Activated T-cell treated with anti-CD3 and anti-CD28 coated beads, Interleukin-2, amount 50 U/mL, for 72 hours (primary cell): ENCODE measurements at places on chromosomes 2 and 18. TPM values are rescaled to one million over a fixed set of nuclear protein-coding genes. Genes with fewer than 3 reads are reported as not detected.

- DNase-seq: no peak
Observed at GRCh38 chr2:143847257-143847656, 672.7 kb downstream of the ZEB2 start.

GRCh38 chr2:164625378-164625971 is 4.2 kb upstream of the GRB14 start:
- DNase-seq: no peak

DNA sequence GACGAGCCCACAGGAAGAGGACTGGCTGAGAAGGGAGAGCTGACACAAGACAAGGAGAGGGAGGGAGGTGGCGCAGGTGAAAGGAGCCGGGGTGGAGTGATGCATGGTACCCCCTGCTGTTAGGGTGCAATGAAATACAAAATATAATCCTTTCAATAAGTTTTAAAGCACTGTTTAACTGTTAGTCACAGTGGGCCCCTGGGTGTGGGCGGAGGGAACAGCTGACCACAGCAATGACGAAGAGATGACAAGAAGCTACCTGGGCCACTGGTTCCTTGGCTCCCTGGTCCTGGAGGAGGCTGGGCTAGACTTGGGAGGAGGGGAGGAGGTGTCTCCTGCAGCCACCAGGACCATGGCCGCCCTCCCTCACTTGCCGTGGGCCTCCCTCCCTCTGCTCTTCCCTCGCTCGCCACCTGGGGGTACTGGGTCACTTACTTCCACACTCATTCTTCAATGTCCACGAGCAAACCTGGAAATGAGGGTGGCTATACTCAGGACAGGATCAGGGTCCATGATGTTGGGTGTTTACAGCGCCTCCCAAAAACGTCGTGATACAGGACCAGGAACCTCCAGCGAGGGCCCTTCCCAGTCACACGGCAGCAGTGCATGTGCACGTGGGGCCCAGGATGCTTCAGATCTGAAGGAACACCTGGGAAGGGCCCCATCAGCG is 196.1 kb downstream of the ANKRD30B start:
- DNase-seq: no peak

The CSRNP3 gene
- total RNA-seq: not detected

The SPP2 gene
- total RNA-seq: not detected

DNA sequence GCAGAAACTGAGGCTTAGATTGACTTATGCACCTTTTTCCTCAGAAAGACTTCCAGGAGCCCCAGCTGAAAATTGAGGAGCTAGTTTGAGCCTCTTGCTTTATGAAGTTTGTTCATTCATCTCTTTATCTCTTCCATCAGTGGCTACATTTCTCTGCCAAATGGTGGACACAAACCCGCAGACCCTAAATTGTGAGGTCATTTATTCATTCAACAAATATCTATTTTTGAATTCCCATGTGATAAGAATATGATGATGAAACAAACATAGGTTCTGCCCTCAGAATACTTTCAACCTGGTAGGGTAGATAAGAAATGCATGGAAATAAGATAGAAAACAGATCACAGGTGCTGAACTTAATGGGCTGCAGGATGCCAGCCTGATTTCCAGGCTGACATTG is 309.4 kb downstream of the TNS1 start:
- DNase-seq: no peak

The CCDC102B gene
- total RNA-seq: 4.3 TPM

DNA sequence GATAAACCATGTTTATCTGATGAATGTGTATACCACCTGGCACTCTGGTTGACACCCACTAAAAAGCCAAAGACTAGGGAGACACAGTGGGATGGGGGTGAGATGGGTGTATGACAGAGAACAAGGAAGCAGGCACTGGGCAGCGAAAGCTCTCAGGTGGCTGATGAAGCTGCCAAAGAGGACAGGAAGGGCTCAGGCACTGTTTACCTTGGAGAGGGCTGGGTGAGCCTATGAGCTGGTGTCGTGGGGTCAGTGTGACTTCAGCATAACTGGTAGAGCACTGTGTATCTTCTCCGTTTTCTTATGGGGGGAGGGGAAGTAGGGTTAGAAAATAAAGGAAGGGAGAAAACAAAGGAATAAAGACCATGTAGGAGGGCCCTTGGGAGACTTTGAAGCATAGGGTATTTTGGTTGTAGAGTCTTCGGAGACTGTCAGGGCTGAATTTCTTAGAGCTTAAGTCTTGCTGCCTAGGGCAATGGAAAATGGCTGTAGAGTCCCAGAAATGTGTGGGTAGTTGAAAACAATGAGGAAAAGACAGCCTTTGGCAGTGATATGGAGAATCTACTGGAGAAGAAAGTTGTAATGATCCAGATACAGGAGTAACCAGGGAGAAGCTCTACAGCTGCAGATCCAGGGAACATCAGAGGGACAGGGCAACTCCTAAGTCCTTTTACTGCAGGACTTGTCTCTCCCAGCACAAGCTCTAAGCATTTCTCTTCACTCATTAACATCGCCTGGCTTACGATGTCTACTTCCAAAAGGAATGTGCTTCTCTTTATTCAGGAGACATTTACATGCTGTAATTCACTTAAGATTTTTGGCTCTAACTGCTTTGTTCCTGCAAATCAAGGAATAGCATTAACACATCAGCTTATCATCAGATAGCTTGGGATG is 120.0 kb downstream of the AQP4 start:
- no peak for DNase-seq

GRCh38 chr2:160062292-160063005 is at the start of gene PLA2R1:
Gene PLA2R1, minus strand, starts transcription at chr2:160062615. Its CDS starts 212 bp downstream, at chr2:160062403.
- DNase-seq: peak; percentile 16

GRCh38 chr18:73043211-73043610 is 175.4 kb upstream of the NETO1 start:
- DNase-seq: no peak

- no peak for DNase-seq
Observed at GRCh38 chr2:9658972-9659371, 28.2 kb upstream of the YWHAQ start.

GRCh38 chr2:151481744-151482143 is 72.0 kb downstream of the RIF1 start:
- peak; percentile 47 for DNase-seq

DNA sequence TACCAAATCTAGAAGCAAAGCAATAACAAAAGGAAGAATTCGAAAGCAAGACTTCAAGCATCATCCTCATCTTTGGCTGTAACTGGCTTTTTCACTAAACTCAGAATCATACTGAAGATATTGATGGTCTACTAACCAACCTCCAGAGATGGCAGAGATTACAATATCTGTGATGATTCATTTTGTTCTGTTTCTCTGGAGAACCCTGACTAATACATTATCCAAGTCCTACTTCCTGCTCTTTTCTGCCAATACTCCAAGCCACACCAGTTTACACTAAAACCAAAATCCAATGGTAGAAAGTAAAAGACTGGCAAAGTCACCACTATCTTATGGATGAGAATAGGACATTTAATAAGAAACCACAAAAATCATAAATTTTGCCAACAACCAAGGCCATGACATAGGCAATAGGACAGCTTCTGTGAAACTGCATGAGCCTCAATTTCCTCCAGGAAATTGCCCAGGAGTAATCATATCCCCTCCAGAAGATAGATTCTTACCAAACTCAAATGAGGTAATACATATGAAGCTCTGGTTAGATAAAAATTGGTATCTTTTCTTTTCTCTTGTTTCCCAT is 159.8 kb downstream of the METTL4 start:
- no peak for DNase-seq

DNA sequence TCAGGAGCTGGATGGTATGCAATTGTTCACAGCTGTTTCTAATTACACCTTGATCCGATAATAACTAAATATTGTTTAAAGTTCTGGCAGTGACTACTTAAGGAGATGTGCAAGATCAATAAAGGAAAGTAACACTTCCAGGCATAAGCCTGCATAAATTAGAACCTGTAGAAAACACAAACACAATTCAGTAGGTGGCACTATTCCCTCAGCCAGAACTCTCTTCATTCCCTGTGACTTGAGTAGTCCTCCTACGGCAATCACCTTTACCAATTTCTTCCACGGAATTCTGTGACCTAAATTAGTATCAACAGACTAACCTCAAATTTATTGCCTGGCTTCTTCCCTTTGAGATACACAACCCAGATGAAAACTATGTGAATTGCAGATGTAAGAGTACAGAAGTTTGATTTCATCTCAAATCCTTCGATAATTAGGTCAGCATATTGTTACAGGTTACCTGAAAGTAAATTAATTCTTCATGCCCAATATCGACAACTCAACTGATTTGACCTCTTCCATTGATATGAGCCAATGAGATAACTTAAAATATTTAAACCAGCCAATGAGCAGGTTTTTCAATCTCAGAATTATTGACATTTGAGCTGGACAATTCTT is 137.8 kb downstream of the PID1 start:
- no peak for DNase-seq

DNA sequence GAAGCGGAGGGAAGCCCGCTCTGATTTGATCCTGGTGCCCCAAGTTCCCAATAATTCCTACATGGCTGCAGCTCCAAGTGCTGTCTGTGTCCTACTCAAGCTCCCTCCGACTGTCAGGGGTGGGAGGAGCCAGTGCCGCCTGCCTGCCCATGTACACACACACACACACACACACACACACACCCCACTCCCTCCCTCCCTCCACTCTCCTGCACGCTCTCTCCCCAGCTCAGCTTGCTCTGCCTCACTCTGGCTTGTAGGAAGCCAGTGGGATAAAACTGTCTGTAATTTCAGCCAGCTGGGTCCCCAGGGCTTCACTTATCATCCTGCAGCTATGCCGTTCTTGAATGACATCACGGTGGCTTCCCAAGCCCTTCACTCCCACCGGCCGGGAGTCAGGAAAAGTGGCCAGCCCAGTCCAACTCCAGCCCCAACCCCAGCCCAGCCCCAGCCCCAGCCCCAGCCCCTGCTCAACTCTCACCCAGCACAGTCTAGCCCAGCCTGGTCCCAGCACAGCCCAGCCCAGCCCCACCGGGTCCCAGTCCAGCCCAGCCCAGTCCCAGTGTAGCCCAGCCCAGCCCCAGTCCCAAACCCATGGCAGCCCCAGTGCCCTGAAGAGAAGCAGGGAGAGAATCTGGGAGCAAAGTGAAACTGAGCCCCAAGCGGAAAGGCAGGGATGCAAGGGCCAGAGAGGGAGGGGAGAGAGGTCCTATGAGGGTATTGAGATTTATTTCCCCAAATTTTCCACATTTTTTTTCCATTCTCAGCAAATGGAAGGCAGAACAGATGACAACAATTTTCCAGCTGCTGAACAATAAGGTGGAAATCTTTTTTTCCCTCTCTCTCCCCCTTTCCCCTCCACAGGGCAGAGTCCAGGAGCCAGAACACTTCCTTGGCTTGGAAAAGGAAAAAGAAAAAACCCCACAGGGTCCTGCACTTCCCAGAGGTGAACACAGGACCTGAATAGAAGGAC is 144.0 kb downstream of the TNS1 start:
- DNase-seq: no peak

The MAB21L4 gene
- not detected for total RNA-seq

DNA sequence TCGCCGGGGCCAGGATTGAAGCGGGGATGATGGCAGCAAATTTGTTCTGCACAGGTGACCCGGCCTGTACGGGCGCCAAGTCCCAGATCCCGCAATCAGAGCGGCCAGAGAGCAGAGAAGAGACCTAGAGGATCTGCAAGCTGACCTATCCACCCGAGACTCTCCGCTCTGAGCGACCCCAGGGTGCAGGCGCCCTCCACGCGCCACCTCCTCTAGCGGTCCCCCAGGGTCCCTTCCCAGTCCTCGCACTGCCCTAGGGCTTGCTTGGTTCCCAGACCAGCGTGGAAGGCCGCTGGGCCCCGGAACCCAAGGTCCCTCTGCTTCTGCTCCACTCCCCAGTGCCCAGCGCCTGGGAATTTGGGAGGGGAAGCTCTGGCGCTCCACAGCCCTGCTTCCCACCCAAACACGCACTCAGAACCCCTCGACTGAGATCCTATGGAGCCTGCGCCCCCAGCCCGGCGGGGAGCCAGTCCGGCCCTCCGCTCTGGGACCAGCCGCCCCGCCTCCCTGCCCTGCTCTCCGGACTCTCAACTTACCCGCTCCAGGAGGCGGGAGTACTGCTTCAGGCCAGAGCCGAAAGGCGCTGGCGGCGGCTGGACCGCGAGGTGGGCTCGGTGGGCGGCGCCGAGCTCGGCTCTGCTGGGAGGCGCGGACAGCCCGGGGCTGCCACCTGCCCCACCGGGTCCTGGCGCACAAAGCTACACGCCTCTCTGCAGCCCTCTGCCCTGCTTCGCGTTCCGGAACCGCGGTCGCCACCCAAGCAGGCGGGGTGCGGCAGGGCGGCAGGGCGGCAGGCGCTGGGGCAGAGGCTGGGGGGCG is 3.0 kb upstream of the SIX3 start:
- DNase-seq: no peak

The RGPD4 gene
- total RNA-seq: not detected

GRCh38 chr18:36582988-36583745 is 245.6 kb downstream of the TPGS2 start:
- no peak for DNase-seq

- DNase-seq: no peak
Observed at GRCh38 chr2:99156891-99157290, 2.1 kb downstream of the LIPT1 start.

- no peak for DNase-seq
Observed at GRCh38 chr2:196719110-196719872, 79.8 kb downstream of the CCDC150 start.

The TMEM182 gene
- 10.0 TPM for total RNA-seq

- no peak for DNase-seq
Observed at GRCh38 chr2:15594291-15595256, 2.9 kb downstream of the DDX1 start.

GRCh38 chr2:158174495-158174894 is 72.8 kb downstream of the UPP2 start:
- no peak for DNase-seq

DNA sequence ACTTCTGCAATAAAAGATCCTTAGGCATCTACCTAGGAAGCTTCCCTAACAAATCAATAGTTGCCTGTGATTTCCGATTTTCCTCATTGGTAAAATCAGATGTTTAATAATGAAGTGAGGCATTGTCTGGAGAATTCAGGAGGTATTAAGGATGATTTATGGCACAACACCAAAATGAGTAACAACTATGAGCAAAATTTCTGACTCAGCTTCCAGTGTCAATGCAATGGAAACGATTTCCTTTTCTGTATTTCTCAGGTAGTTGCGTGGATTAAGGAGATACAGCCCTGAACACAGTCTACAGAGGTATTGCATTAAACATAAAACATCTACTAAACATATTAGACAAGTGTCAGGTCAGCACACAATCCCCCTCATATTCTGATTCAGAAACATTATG is 99.5 kb downstream of the EPB41L3 start:
- no peak for DNase-seq

DNA sequence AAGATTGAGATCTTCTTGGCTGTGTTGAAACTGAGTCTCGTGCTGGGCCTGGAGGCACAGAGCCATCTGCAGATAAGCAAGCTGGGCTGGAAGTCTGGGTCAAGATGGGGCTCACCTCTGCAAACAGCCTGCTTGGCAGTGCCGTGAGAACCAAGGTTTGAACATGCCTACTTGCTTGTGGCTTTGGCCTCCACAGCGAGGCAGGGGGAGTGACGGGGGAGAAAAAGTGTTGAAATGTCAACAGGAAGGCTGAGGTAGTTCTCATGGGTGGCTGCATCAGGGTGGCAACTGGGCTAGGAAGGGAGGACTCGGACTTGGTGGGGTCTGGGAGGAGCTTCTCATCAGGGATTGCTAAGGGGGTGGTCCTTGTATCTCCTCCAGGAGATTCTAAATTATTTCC is 99.7 kb downstream of the THNSL2 start:
- DNase-seq: no peak

The RNU2-63P gene
- total RNA-seq: 22.2 TPM
